ENCODE measurements at places on chromosomes 3 and 15. TPM values are rescaled to one million over a fixed set of nuclear protein-coding genes. Genes with fewer than 3 reads are reported as not detected.
A peak's percentile ranks its signal among the peaks of the same experiment; 100 is the strongest.

GRCh38 chr15:69099941-69100340 lies 60.5 kb upstream of the GLCE start:
- H3K4me1 ChIP-seq: no peaks in the 10 kb centered on the region
- no peaks in the 10 kb centered on the region for H3K36me3 ChIP-seq
- H3K27ac ChIP-seq: no peak overlapping the region
- DNase-seq: no peak

- no peaks in the 10 kb centered on the region for H3K27me3 ChIP-seq
- DNase-seq: no peak
- H3K4me1 ChIP-seq: no peaks in the 10 kb centered on the region
- no peak overlapping the region for H3K4me3 ChIP-seq
Observed at GRCh38 chr15:73389539-73389938, 20.8 kb upstream of the HCN4 start.

GRCh38 chr15:86973284-86973844 lies 893.7 kb downstream of the AGBL1 start:
- H3K27ac ChIP-seq: no peak overlapping the region
- H3K36me3 ChIP-seq: no peaks in the 10 kb centered on the region
- H3K4me3 ChIP-seq: no peak overlapping the region
- no peak for DNase-seq

GRCh38 chr3:133933097-133934024 lies 37.7 kb upstream of the RAB6B start:
- no peak overlapping the region for H3K4me3 ChIP-seq
- H3K27me3 ChIP-seq: no peaks in the 10 kb centered on the region
- H3K36me3 ChIP-seq: no peaks in the 10 kb centered on the region
- DNase-seq: no peak

UTS2B gene
- total RNA-seq: 2.0 TPM

- no peak for DNase-seq
- peaks cover 22% of the 10 kb centered on the region for H3K4me1 ChIP-seq
- H3K4me3 ChIP-seq: no peak overlapping the region
- H3K27ac ChIP-seq: no peak overlapping the region
- H3K27me3 ChIP-seq: no peaks in the 10 kb centered on the region
Observed at GRCh38 chr15:51833772-51834171, 4.3 kb downstream of the TMOD3 start.

ZNF860 gene
- total RNA-seq: 1.3 TPM

GRCh38 chr3:60594025-60594424 lies 657.2 kb downstream of the FHIT start:
- no peaks in the 10 kb centered on the region for H3K4me1 ChIP-seq
- no peaks in the 10 kb centered on the region for H3K27me3 ChIP-seq
- peak; percentile 78 for DNase-seq
- no peaks in the 10 kb centered on the region for H3K36me3 ChIP-seq

DNA sequence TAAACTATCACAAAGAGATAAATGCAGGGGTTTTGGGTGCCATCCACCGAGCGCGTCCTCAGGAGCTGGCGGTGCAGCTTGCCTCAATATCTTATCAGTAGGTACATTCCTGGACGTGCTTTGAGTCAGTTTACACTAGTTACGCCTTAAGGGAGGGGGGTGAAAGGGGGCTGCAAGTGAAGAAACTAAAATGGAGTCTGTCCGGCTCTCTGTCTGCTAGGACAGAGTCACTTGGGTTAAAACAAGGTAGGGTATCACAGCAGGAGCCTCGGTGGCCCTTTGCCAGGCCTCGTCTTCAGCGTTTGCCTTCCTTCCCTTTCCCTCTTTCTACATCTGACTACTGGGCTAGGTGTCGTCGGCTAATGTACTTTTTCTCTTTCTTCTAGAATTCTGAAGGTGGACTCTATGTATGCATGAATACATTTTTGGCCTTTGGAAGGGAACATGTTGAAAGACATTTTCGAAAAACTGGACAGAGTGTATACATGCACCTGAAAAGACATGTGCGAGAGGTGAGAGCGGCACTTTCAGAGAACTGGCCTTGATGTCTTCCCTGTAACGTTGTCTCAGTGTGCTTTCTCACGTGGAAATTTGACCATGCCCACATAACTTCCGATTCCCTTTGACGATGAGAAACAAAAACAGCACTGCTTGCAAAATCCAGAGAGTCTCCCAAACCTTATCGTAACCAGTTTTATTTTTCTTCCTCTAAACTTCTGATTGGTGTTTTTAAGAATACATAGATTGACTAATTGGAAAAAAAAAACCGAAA lies 28.8 kb downstream of the USP13 start:
- H3K27ac ChIP-seq: no peak overlapping the region
- no peaks in the 10 kb centered on the region for H3K36me3 ChIP-seq
- no peaks in the 10 kb centered on the region for H3K27me3 ChIP-seq
- no peak for DNase-seq

DNA sequence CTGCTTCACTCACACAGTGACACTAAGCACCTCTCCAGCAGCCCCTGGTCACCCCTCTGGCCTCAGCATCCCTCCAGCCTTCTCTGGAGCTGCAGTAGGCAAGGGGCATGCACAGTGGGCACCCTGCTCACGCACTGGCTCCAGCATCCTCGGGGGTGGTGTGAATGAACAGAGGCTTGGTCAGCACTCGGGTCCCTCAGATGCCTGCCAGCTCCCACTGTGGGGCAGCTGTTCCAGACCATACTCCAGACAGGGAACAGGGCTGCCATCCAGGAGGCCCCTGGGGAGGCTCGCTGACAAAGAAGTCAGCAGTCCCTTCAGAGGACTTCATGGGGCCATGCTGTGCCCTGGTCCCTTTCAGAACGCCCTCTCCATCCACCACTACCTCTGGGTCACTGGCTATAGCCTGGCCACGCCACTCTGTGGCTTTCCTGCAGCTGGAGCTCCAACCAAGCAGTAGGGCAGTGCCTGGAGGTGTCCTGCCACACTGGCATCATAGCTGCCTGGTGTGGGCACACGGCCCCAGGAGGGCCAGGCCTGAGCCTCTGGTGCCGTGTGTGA lies 26.3 kb downstream of the ALS2CL start:
- no peak overlapping the region for H3K27ac ChIP-seq
- peaks cover 10% of the 10 kb centered on the region for H3K4me1 ChIP-seq
- H3K4me3 ChIP-seq: no peak overlapping the region
- no peaks in the 10 kb centered on the region for H3K27me3 ChIP-seq
- H3K36me3 ChIP-seq: no peaks in the 10 kb centered on the region

- H3K4me3 ChIP-seq: no peak overlapping the region
- H3K4me1 ChIP-seq: peaks cover 11% of the 10 kb centered on the region
- no peaks in the 10 kb centered on the region for H3K36me3 ChIP-seq
Observed at GRCh38 chr15:57697588-57697987, 8.9 kb upstream of the POLR2M start.

GRCh38 chr15:60519218-60519617 lies 40.3 kb upstream of the ICE2 start:
- H3K4me3 ChIP-seq: no peak overlapping the region
- H3K4me1 ChIP-seq: peaks cover 7% of the 10 kb centered on the region
- no peak overlapping the region for H3K27ac ChIP-seq
- no peak for DNase-seq

DNA sequence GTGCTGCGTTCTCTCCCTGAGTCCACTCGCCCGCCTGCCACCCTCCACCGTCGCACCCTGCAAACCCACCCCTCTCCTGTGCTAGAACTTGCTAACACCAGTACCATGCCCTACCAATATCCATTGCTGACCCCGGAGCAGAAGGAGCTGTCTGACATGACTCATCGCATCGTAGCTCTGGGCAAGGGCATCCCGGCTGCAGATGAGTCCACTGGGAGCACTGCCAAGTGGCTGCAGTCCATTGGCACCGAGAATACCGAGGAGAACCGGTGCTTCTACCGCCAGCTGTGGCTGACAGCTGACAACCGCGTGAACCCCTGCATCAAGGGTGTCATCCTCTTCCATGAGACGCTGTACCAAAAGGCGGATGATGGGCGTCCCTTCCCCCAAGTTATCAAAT lies 4.9 kb upstream of the ALAS1 start:
- H3K27me3 ChIP-seq: no peaks in the 10 kb centered on the region
- peaks cover 51% of the 10 kb centered on the region for H3K4me1 ChIP-seq
- peak; percentile 66 for DNase-seq
- no peak overlapping the region for H3K4me3 ChIP-seq

DNA sequence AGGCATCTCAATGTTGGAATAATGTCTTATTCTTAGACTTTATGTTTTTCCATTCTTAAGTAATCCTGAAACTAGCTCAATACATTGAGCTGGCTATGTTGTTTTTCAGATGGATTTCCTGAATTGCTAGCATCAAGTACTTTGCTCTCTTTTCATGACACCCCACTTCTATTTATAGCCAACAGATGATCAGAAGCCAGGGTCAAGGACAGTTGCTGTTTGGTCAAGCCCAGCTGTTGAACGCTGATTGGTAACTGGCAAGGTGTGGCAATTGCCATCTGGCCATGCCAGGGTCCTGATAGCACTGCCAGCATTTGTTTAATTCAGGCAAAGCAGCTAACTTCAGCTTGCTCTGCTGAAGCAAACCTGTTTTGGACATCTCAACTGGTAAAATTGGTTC lies 46.2 kb upstream of the PLCL2 start:
- H3K27me3 ChIP-seq: no peaks in the 10 kb centered on the region
- DNase-seq: no peak
- no peaks in the 10 kb centered on the region for H3K36me3 ChIP-seq
- no peak overlapping the region for H3K4me3 ChIP-seq

- H3K36me3 ChIP-seq: no peaks in the 10 kb centered on the region
- DNase-seq: no peak
- H3K27me3 ChIP-seq: no peaks in the 10 kb centered on the region
- no peaks in the 10 kb centered on the region for H3K4me1 ChIP-seq
Observed at GRCh38 chr3:108488631-108489030, 21.8 kb downstream of the MYH15 start.

HEG1 gene
- total RNA-seq: 91.4 TPM

GRCh38 chr15:82045179-82045891 lies 483 bp downstream of the MEX3B start:
- H3K4me1 ChIP-seq: peaks cover 15% of the 10 kb centered on the region
- H3K27ac ChIP-seq: peak overlapping the region; percentile 76
- no peak for DNase-seq
- no peaks in the 10 kb centered on the region for H3K36me3 ChIP-seq
- no peaks in the 10 kb centered on the region for H3K27me3 ChIP-seq

SHC4 gene
- 0.45 TPM for total RNA-seq

GRCh38 chr15:38325648-38325990 lies 73.0 kb downstream of the SPRED1 start:
- peaks cover 21% of the 10 kb centered on the region for H3K36me3 ChIP-seq
- H3K27me3 ChIP-seq: no peaks in the 10 kb centered on the region
- no peak overlapping the region for H3K4me3 ChIP-seq
- H3K27ac ChIP-seq: no peak overlapping the region

- no peak overlapping the region for H3K4me3 ChIP-seq
- no peaks in the 10 kb centered on the region for H3K4me1 ChIP-seq
- DNase-seq: no peak
- no peaks in the 10 kb centered on the region for H3K36me3 ChIP-seq
- no peaks in the 10 kb centered on the region for H3K27me3 ChIP-seq
Observed at GRCh38 chr3:100518983-100519382, 26.6 kb downstream of the TMEM45A start.

STRIT1 gene
- not detected for total RNA-seq

- no peaks in the 10 kb centered on the region for H3K27me3 ChIP-seq
- no peak overlapping the region for H3K4me3 ChIP-seq
- H3K36me3 ChIP-seq: no peaks in the 10 kb centered on the region
- DNase-seq: no peak
- H3K27ac ChIP-seq: no peak overlapping the region
Observed at GRCh38 chr3:190239325-190239724, 82.9 kb downstream of the CLDN1 start.

DNA sequence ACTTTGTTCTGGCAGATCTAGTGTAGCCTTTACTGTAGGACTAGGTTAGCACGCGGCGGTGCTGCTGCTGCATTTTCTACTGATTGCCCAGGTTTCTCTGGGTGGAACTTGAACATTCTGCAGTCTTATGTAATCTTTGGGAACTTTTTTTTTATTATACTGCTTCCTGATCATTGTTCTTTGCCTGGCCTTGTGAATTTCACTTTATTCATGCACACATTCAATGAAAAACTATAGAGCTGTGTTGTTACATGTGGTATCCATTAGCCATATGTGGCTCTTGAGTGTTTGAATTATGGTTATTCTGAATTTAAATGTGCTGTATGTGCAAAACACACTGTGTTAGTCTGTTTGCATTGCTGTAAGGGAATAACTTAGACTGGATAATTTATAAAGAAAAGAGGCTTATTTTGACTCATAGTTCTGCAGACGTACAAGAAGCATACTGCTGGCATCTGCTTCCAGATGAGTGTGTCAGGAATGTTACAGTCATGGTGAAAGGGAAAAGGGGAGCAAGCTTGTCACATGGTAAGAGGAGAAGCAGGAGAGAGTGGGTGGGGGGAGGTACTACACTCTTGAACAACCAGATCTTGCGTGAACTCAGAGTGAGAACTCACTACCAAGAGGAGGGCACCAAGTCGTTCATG lies 26.5 kb downstream of the MEF2A start:
- no peaks in the 10 kb centered on the region for H3K27me3 ChIP-seq
- H3K4me1 ChIP-seq: peaks cover 9% of the 10 kb centered on the region
- no peak overlapping the region for H3K4me3 ChIP-seq
- H3K36me3 ChIP-seq: no peaks in the 10 kb centered on the region
- no peak overlapping the region for H3K27ac ChIP-seq
- no peak for DNase-seq

DNA sequence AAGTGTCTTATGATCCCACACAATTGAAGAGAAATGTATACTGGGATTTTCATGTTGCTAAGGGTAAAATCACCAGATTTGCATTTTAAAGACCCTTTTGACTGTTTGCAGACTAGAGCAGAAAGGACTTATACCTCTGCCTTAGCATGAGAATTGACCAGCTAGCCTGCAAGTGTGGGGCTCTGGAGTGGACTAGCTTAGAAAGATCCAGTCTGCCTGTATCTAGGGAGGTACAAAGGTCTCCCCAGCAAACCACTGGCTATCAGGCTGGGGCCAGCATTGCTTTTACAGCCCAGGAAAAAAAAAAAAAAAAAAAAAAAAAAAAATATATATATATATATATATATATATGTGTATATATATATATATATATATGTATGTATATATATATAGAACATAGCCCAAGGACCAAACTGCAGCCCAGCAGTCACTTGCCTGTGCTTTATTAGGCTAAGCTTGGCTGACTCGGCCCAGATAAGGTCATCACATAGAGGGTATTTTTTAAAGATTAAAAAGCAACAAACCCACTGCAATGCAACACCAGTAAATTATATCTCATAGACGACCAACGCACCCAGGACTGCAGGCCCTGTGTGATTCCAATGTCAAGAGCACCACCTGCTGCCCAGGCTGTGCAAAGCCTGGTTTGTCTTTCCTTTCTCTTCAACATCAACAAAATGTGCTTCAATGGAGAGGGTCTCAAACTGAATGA lies 63.7 kb downstream of the DCLK3 start:
- H3K27me3 ChIP-seq: no peaks in the 10 kb centered on the region
- H3K4me3 ChIP-seq: no peak overlapping the region
- H3K4me1 ChIP-seq: no peaks in the 10 kb centered on the region
- no peak overlapping the region for H3K27ac ChIP-seq

GRCh38 chr3:31364711-31365110 lies 168.0 kb upstream of the STT3B start:
- no peaks in the 10 kb centered on the region for H3K36me3 ChIP-seq
- H3K4me3 ChIP-seq: no peak overlapping the region

All from thyroid gland (tissue), 4 donors.